ENCODE measurements at places on chromosomes 4 and X. TPM values are rescaled to one million over a fixed set of nuclear protein-coding genes. Genes with fewer than 3 reads are reported as not detected.

DNA sequence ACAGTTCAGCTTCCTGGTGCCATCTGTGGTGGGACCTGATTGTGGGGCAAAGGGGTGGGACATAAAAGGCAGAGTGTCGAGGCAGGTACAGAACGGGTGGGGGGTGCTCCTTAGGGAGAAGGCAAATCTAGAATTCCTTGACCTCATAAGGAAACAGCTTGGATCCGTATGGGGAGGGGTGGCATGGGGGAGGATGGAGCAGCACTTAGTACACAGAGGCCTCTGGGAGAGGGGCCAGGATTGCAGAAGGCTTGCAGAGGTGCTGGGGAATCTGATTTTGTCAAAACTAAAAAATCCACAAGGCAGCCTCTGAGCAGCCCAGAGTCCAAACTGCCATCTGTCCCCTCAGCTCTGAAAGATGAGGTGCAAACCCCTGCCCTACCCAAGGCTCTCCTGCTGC lies 2.3 kb upstream of the EMD start:
- DNase-seq, result peak; percentile 24

DNA sequence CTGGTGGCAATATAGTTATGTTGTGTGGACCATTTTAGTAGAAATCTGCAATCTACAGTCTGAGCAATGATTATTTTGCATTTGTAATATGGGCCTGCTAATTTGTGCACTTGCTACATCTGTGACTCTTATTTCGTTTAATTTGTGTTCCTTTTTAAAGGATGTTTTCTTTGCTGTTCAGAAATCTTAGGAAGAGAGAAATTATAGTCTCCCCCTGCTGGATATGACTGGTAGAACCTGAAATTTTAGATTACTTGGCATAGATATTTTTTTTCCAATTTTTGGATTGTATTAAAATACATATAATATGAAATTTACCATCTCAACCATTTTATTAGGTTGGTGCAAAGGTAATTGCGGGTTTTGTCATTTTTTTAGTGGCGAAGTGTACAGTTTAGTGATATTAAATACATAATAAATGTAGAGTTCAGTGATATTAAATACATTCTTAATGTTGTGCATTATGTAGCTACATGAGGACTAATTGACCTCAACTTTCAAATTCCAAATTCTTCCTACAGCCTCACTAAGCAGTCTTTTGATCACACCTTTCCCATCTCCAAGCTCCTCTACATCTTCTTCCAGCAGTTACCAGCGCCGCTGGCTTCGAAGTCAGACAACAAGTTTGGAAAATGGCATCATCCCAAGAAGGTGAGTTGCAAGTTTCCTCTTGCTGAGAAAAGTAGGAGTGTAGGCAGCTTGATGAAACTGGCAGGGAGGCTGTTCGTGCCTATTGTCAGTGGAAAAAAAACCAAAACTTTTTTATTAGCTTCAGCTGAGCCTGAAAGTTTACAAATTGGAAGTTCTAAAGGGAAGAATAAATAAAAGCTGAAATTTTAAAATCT lies 82.2 kb downstream of the FNIP2 start:
- peak; percentile 44 for DNase-seq

Gene FAM241A
- under 0.01 TPM for total RNA-seq

Gene STAG2
- total RNA-seq, result 71.2 TPM

Gene KIF4A
- total RNA-seq, result 19.0 TPM

Gene SLC26A1
- not detected for total RNA-seq

GRCh38 chr4:113971706-113972360 lies 7.6 kb downstream of the ARSJ start:
- DNase-seq, result peak; percentile 76

- no peak for DNase-seq
Measured at GRCh38 chr4:78557841-78558240, 6.3 kb downstream of the ANXA3 start.

DNA sequence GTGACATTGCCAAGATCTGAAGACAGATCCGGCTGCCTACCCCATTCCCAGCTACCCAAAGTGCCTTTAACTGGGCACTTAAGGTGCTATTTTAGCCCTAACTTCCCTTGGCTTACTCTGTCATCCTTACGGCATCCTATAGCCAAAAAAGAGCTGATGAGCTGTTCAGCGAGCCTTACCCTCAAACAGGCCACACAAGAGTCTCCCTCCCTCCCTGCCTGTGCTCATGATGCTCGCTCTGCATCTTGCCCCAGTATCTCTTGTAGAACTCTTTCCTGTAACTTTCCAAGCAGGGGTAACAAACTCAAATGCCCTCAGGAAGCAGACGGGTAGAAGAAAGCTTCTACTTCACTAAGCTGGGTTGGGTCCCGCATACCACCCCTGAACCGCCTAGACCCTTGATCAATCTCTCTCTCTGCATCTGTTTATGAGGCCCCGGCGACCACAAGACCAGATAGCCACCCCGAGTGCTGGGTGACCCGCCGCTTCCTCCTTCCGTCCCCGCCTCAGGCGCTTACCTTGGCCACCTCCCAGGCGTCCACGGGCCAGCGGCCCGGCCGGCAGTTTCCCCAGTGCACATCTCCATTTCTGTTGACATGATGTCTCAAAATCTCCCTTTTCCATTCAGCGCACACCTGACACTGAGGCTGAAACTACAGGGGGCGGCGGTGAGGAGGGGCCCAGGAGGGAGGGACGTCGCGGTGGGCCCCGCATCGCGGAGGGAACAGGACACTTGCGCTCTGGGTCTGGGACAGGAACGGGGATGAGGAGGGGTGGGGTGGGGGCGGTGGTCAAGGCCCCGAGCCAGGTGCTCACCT lies 663 bp downstream of the CXorf38 start:
- DNase-seq, result peak; percentile 43

GRCh38 chrX:37608156-37608555 lies 36.7 kb downstream of the LANCL3 start:
- no peak for DNase-seq

DNA sequence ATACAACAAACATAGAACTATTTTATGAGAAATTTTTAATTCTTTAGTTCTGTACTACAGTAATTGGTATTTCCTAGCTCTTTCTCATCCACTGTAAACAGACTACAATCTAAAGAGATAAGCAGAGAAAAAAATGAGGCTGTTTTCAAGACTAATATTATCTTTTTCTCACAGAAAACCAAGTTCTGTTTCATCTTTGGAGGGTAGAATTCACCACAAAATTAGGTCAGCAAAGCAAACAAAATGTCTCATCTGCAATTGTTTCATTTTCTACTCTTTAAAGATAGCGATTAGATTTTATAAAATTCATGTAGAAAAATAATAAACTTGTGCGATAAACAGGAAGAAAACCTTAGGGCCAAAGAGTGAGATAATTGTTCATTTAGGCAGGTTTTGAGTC lies 10.8 kb downstream of the APOO start:
- DNase-seq, result no peak

Gene GYG2
- total RNA-seq, result 9.2 TPM

DNA sequence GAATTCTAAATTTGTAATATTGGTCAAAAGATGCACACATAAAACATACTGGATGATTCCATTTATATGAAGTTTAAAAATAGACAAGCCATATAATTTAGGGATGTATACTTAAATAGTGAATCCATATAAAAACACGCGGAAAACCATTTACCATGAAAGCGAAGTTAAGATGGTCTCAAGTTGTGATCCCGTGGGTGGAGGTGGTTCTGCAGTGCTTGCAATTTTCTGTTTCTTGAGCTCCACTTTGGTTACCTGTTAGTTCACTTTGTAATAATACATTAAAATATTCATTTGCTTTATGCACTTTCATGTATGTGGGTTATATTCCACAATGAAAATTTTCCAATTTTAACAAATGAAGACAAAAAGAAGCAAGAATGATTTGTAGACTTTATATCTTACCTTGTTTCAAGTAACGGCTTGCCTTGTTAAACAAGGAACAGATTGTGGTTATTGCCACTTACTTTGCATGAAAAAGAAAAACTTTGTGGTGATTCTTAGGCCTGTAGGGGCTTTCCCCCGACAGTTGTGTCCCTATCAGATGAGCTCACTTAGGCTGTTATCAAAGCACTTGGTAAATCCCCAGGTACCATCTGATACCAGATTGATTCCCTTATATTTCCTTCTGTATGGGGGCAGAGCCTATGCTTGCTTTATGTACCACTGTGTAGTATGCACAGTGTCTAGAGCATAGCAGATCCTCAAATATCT lies 12.2 kb downstream of the UCP1 start:
- no peak for DNase-seq

- no peak for DNase-seq
Measured at GRCh38 chr4:15361529-15361928, 66.3 kb upstream of the C1QTNF7 start.

- no peak for DNase-seq
Measured at GRCh38 chr4:20570981-20571715, 129.1 kb upstream of the PACRGL start.

Gene LEF1
- total RNA-seq, result 0.56 TPM

GRCh38 chr4:123817025-123817688 lies 420.6 kb downstream of the SPRY1 start:
- DNase-seq, result no peak

DNA sequence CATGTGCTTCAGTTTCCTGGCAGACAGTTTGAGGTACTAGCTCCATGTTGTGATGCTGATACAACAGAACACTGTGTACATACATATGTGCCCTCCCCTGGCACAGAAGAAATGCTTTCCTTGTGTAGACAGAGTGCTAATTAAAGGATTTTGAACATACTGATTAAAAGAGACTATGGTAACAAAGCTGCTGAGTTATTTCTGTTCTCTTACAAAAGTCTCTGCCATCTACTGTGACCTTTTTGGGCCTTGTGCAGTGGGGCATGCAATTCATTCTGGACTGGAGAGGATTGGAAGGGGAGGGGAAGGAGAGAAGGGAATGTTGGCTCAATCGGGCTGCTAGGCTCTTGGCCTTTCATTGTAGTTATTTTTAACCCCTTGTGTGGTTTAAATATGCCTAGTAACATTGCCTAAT lies 6.0 kb downstream of the PDLIM5 start:
- DNase-seq, result no peak

DNA sequence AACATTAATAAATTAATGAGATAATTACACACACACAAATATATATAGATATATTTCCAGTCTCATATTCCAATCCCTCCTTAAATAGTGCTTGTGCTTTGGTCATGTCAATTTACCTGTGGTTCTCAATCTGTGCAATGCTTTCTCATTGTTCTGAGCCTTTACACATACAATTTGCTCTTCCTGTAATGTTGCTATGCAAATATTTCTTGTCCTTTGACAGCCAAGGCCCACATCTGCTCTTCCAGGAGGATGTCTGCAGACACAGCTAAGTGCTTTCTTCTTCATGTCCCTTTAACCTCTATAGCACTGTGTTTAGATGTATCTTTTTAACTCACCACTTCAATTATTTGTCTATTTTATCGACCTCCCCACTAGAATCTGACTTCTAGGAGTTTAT lies 67.3 kb upstream of the RAPGEF2 start:
- no peak for DNase-seq

- no peak for DNase-seq
Measured at GRCh38 chr4:25213347-25213979, 20.4 kb upstream of the PI4K2B start.

GRCh38 chr4:72218953-72219352 lies 187.2 kb downstream of the NPFFR2 start:
- no peak for DNase-seq

GRCh38 chr4:2007804-2008670 lies 737 bp downstream of the NELFA start:
- DNase-seq, result peak; percentile 9

- no peak for DNase-seq
Measured at GRCh38 chrX:135543172-135543571, 22.7 kb downstream of the INTS6L start.

DNA sequence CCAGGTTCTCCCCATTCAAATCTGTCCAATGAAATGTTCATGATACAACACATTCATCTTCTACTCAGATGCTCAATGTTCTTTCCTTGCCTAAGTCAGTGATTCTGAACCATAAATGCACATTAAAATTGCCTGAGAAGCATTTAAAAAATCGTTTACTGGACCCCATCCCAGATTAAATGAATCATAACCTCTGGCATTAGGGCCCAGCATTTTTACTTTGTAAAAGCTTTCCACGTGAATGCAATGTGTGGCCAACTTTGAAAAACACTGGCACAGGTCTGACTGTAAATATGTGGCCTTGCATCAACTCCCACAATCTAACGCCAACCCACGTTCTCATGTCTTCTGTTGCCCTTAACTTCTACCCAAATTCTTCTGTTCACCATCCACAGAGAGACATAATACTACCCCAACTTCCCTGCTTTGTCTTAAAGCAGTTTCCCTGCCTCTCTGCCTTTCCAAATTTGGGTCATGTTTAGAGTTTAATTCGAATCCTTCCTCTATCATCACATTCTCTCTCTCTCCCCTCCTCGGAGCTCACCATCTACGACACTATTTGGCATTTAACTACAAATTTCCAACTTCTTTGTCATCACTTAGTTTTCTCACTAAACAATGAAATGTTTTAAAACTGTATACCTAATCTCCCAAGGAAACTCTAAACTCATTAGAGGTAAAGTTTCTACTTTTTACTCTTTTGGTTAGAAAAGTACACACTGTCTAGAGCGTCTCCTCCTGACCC lies 78.7 kb downstream of the PRKG2 start:
- DNase-seq, result peak; percentile 95

GRCh38 chrX:103607364-103608305 lies at the start of gene TCEAL3:
Gene TCEAL3 (plus strand): TSS chrX:103607963. CDS start chrX:103609065, 1,102 bp downstream.
- DNase-seq, result peak; percentile 26

DNA sequence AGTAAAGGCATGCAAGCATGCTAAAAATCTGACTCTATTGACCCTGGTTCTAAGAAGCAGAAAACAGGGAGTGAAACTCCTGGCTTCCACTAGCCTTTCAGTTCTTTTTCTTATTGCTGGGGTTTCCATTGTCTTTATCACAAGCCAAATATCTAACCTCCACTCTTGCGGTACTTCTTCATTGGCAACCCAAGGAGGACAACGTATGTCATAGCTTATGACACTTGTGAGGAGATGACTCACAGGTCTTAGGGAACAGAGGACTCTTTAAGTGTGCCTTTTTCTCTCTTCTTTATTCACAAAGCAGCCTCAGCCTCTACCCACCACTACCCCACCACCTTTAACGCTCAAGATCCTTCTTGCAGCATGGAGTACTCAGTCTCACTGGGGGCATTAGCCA lies 124.2 kb downstream of the GUCY2F start:
- DNase-seq, result no peak

DNA sequence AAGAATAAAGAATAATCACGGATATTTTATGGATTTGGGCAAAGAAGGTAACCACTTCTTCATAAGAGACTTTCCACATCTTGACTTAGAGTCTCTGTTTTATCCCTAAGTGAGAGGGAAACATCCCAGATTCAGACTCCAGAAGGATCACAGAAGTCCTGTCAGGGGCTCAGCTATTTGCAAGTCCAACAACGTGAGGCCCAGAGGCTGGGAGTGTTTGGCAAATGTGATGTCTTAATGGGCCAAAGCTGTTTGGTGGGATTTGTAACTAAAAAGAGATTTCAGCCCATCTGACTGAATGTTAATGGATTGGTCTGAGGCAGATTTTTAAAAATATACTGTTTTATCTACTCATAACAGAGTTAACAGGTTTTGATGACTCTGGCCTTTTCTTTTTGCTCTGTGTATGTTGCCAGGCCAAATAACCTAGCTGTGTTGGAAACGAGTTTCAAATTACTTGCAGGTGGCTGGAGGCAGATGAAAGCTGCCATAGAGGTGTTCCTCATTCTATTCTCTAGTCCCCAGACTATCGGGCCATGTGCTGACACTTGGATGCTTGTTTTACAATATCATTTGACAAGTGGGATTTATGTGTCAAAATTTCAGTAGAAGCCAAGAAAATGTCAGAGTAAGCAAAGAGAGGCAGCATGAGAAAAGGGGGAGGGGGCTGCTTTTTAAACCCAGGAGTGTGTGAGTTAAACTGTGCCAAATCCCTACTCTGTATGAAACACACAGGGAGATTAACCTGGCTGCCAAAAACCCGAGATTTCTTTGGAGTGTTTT lies 330.9 kb downstream of the DCHS2 start:
- DNase-seq, result no peak

Gene ADH1A
- not detected for total RNA-seq
